Stimulated activated CD8-positive, alpha-beta memory T cell treated with anti-CD3 and anti-CD28 coated beads, Interleukin-7, amount 100 ng/mL, for 1 hour (primary cell): ENCODE measurements at places on chromosomes 12 and 14.

GRCh38 chr12:101581190-101581589, 13.6 kb upstream of the MYBPC1 start:
- no peak for DNase-seq

DNA sequence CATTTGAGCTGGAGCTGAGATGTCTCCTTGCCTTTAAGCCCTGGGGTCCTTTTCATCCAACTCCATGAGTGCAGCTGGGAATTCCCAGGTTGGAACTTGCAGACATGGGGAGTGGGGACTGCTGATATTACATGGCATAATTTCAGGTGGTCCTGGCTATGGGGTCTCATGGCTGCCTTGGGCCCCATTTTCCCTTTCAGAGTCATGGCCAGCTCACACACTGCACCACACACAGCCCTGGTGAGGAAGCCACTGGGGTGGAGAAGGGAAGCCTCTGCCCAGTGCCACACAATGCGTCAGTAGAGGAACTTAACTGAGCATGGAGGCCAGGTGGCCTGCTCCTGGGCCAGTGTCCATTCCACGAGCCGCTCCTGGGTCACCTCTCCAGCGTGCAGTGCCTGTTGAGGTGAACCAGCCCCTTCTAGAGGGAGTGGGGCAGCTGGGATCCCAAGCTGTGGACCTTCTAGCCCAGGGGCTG, 17.3 kb upstream of the KRT86 start:
- no peak for DNase-seq

DNA sequence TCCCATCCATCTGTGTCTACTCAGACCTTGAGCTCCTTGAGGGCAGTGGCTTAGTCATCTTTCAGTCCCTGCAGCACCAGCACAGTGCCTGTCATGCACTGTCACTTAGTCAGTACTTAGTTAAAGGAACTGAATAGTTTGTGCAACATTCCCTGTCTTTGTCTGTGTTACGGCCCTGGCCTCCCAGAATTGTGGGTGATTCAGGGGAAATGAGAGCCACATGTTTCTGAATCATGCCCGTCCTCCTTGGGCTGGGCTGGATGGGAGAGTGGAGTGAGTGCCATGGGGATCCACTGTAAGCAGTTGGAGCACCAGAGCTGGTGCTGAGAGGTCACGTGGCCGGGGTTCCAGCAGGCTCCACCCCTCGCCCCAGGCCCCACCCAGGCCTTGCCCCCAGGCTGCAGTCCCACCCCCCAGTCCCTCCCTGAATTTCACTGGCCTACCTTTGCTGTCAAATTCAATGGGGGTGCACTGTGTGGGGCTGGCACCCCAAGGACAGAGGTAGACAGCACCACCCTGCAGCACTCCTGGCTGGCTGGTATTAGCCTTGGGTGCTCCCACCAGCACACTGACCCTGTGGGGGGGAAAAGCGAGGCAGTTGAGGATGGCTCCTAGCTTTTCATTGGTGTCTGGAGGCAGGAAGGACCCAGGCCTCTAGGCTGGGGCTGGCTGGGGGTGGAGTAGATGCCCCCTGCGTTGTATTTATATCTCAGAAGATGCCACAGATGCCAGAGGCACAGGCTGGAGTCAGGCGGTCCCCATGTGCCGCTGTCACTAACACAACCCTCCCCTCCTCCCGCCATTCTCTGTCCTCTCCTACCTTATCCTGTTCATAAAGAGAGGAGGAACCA, 7.5 kb downstream of the ITGA5 start:
- no peak for DNase-seq

DNA sequence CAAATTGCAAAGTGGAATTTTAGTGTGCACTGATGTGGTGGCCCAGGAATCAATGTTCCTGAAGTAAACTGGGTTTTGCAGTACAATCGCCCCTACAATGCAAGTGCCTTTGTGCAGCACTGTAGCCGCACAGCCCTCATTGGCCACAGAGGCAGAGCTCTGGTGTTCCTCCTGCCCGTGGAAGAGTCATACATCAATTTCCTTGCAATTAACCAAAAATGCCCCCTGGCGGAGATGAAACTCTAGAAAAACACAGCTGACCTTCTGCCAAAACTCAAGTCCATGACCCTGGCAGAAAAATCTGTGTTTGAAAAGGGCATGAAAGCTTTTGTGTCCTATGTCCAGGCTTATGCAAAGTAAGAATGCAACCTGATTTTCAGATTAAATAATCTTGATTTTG, 117.9 kb upstream of the PRB2 start:
- DNase-seq, result no peak

DNA sequence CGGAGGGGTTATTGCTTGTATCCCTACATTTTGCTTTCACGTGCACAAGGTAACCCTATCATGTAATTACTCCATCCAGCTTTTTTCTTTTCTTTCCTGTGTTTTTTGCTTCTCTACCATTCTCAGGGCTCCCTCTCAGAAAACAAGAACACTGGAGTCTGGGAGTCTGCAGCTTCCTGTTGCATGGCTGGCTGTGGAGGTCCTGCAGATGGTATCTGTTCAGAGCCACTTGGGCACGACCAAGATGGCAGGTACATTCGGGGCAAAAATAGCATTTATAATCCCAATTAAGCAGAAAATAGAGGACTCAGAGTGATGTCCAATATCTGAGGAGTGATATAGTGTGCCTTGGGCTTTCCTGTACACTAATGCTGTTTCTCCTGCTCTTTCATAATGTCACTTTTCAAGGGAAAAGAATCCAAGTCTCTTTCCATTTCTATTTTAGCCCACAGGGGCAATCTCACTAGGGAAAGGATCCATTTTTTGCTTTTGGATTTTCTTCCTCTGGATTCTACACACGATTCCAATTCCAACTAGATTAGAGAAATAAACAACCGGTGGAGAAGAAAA, 3.2 kb upstream of the NUMB start:
- DNase-seq, result no peak

DNA sequence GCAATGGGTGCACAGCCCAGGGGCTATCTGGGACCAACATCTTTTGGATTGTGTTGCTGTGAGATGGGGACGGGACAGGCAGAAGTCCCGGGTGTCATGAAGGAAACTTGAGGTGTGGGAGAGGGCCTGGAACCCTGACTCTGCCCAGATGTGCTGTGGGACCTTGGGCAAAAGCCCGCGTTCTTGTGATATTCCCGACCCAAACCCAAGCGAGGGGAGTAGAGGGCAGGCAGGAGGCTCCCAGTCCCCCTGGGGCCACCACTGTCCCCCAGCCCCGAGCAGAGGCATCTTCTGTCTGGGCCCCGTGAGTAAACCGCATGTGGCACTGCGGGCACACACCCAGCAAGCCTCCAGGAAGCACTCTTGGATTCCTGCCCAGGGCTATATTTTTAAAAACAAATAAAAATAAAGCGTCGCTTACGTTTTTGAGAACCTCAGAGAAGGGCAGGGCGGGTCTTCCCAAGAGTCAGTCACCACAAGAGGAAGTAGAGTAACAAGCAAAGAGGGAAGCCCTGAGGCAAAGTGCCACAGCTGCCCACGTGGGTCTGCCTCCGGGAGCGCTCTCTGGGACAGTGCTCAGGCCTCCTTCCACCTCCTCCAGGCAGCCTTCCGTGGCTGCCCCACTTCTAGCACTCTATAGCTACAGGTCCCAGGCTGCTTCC, 39.5 kb downstream of the BEGAIN start:
- DNase-seq, result peak; percentile 25

DNA sequence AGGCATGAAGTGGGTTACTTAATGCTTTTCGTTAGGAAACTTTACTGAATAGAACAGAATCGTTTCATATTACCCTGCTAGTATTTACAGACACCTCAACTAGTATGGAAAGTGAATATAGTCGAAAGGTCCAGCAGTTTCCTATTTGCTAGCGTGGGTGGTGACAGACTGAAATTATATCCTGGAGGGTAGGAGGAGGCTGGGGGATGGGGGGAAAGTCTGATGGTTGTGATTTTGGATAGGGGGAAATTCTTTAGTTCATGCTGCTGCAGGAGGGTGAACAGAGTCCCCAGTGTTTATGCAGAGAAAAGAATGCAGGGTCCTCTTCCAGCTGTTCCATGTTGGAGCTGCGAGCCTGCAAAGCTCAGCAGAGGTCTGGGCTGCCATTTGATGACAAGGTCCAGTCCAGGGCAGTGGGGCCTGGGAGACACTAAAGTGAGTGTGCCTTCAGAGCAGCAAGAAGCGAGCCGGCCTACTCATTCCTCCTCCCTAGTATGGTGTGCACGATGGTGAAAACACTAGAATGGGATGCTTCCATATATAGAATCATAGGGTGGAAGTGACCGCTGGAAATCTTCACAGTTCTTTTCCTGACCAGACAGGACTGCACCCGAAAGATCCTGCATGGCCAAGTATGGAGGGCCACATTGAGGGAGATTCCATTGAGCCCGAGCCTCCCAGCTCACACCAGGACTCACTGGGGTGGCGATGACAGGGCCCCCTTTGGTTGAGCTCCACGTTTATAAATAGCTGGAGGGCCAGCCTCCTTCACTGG, 2.1 kb downstream of the SAMD4A start:
- DNase-seq, result no peak

DNA sequence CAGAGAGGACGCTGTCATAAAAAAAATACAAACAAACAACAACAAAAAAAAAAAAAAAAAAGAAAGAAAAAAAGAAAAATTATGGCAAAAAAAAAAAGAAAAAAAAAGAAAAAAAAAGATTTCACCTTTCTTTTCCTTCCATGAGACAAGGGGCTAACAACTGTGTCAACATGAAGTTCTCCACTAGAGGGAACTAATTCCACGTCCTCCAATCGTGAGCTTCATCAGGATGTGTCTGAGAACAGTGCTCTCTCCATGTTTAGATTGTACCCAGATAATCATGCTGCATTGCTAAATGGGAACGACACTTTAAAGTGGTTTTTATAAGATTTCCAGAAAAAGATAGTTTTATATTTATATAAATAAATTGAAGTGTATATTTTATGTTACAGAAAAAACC, 96.2 kb upstream of the PTPRB start:
- DNase-seq, result no peak

- DNase-seq, result no peak
Measured at GRCh38 chr12:38175538-38175937, 141.0 kb upstream of the ALG10B start.

DNA sequence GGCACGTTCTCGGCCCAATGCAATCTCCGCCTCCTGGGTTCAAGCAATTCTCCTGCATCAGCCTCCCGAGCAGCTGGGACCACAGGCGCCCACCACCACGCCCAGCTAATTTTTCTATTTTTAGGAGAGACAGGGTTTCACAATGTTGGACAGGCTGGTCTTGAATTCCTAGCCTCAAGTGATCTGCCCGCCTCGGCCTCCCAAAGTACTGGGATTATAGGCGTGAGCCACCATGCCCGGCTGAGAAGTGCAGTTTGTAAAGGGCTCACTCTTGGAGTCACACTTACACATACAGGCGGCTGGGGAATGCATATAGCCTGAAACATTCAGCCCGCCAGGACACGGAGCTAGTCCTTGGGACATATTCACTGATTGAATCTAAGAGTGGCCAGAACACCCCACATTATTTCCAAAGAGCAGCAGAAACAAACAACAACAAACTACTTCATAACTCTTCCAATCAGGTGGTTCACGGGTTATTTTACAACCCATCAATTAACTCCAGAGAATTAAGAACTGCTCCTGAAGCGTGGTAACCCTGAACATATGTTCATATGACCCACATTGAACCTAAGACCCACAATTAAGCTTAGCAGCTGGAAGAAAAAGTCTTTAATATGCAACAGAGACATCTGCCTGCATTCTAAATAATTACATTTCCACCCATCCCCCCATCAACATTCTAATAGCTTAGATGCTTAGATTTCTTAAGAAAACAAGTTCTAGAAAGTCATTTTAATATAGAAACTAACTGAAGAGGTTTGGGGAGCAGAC, 49.2 kb downstream of the SSH1 start:
- no peak for DNase-seq

DNA sequence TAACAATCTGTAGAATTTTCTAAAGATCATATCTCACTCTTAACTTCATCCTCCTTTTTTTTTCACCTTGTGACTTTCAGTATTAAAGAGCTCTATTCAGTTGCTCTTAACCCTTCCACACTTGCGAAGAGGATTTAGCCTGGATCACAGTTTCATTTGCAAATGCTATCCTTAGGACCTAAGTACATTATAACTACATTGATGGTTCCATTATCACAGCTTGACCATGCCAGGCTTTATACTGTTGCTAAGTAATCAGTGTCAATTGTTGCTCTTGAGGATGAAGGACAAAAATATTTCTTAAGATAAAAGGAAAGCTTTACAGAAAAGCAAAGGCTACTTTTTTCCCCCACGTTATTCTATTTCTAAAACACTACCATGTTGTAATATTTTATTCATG, 122.2 kb downstream of the PDZRN4 start:
- DNase-seq, result no peak

DNA sequence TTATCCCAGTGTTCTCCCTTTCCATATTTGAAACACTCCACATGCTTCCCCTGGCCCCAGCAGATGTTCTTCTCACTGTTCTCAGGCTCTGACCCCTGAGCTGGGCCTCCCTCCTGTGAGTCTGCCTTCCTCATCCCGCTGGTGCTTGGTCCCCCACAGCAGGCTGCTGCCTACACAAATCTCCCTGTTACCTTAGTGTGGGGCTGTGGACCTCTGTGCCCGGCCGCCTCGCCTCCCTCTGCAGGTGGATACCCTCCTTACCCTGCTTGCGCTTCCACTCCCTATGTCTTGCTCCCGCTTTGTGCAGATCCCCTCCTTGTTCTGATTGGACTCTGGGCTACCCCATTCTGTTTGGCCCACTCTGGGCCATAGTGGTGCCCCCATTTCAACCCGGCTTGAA, 6.9 kb downstream of the DERA start:
- no peak for DNase-seq

GRCh38 chr12:110592078-110592477, 9.0 kb upstream of the PPTC7 start:
- no peak for DNase-seq

GRCh38 chr14:89473989-89474388, 57.0 kb upstream of the FOXN3 start:
- DNase-seq, result no peak

DNA sequence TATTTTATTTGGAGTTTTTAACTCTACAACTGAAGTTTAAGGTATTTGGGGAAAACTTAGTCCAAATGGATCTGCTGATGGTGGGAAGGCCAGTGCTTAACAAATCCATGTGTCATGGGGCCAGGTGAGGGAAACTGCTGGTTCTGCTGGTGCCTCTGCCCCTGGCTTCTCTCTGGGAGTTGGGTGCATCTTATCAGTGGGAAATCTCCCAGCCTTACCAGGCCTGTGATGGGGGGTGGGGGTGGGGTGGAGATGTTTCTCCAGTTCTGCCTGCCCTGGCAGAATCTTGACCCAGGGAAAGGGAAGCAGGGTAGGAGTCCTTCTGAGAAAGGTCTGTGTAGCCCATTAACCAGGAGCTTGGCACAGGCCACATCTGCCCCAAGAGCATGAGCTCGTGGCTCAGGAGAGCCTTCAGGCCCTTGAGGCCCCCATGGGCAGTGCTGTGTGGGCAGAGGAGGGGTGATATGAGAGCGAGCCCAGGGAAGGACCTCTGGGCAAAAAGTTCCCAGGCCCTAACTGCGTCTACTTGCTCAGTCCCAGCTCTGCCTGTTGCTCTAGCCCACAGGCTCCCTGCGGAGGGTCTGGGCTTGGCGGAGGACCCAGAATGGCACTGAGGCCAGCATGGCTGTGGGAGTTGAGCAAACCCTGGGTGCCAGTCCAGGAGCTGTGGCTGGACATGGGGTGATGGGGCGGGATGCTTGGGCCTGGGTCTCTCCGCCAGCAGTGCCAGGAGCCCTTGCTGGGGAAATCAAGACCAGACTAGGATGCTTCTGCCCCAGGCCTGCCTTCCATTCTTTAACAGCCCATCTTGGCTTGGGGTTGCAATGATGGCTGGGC, 18.2 kb downstream of the VASH1 start:
- DNase-seq, result no peak
